ENCODE measurements at places on chromosomes 3 and 15.

DNA sequence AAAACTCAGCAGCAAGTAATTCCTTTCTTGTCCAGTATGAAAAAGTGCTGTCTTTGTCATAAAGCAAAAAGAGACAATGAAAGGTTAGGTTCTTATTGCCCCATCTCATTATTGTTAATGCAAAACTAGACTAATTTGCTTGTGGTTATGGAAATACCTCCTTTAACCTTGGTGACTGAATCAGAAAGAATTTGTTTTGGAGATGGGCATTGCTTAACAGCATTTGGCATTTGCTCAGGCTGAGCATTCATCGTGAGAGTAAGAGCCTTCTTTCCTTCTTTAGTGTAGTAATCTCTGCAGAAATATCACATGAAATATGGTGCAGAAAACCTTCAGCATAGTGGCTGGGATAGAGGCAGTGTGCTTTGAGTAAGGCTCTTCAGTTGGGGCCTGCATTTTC lies 103.1 kb downstream of the CNTN6 start:
- no peak for DNase-seq

- DNase-seq: no peak
These were observed 15.8 kb downstream of the CSPG4 start for GRCh38 chr15:75696854-75697259.

DNA sequence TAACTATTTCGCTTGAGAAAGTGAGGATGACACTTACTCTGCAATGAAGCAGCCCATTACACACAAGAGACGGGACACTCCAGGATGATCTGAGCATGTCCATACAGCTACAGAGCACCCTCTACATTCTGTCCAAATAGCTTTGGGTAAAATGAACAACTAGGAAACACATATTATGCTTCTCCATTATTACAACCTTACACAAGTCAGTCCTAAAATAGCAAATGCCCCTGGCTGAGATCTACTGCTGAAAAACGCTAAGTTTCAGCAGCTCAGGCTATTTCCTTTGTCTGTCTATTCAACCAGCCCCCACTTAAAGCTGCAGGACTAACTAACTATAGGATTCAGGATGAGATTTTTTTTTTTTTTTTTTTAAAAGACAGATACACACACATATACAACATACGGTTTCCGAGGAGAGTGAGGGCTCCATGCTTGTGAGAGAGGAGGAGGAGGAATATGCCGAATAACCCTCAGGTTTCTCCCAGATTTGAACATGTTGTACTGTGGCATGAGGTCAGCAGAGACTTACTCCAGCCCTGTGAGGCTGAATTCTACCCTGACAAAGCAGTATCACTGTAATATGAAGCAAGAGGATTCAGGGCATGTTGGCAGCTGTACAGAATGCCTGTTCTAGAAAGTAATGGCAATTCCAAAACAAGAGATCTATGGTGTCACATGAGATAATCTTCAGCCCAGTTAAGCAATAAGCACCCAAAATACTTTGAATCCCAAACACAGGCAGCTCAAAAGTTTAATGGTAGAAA lies 117.3 kb upstream of the PLXND1 start:
- no peak for DNase-seq

- DNase-seq: no peak
These were observed 531.4 kb downstream of the FOXP1 start for GRCh38 chr3:71051893-71052687.

- DNase-seq: no peak
These were observed 914.8 kb downstream of the TUSC7 start for GRCh38 chr3:117624424-117624823.

DNA sequence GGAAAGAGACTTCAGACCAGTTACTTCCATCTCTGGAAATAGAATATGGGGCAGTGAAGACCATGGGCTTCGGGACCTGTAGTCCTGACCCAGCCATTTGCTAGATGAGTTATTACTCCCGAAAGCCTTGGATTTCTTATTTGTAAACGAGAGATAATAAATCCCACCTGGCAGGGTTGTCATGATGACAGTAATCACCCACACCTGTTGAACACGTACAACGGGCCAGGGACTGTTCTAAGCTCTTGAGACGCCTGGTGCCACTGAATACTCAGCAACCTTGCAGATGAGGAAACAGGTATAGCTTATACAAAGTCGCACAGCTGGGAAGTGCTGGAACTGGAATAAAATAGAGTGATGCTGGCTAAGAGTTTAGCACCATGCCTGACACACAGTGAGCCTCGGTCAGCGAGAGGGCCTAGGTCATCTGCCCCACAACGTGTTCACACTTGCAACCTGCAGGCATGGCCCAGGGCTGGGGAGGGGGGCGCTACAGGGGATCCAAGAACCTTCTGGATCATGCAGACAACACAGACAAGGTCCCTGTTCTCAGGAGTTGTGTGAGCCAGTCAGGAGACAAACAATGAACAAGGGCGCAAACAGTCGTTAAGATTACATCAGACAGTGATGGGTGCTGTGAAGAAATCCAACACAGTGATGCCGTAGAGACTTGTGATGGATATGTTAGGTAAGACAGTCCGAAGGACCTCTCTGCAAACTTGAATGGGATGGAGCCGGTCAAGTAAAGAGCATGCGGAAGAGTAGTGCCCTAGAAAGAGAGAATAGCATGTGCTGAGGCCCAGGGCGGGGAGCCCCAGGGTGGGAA lies 89.2 kb downstream of the CORO2B start:
- DNase-seq: no peak

- no peak for DNase-seq
These were observed 71.1 kb downstream of the CDAN1 start for GRCh38 chr15:42665827-42666226.

DNA sequence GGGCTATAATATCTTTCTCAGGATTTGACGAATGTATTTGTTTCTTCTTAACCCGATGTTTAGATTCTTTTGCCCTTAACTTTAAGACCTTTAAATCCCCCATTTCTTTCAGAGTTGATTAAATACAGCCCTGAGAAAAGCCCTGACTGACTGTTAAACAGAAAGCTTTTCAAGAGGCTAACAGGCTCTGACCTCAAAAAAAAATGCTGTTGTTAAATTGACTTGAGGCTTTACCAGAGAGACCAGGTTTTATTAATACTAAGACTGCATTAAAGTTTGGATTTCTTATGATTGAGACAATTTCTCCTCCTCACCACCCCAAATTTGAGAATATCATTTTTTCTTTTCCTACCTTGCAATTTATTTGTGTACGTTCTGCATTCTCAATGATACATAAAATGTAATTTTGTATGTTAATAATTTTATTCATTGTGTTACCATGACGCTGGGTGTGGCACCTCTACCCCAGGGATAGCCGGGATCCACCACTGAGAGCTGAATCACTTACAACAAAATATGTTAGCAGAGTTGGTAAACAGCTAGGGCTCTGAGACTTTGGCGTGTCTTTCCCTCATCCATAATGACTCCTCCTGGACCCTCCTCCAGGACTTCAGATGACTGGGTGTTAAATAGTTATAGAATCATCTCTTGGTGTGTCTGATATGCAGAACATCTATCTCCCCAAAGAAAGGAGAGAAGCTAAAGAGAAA lies 753.5 kb downstream of the NAALADL2 start:
- no peak for DNase-seq

- DNase-seq: no peak
These were observed 33.1 kb downstream of the TP63 start for GRCh38 chr3:189664311-189664710.

GRCh38 chr3:76065964-76066363 lies 280.6 kb upstream of the ZNF717 start:
- no peak for DNase-seq

DNA sequence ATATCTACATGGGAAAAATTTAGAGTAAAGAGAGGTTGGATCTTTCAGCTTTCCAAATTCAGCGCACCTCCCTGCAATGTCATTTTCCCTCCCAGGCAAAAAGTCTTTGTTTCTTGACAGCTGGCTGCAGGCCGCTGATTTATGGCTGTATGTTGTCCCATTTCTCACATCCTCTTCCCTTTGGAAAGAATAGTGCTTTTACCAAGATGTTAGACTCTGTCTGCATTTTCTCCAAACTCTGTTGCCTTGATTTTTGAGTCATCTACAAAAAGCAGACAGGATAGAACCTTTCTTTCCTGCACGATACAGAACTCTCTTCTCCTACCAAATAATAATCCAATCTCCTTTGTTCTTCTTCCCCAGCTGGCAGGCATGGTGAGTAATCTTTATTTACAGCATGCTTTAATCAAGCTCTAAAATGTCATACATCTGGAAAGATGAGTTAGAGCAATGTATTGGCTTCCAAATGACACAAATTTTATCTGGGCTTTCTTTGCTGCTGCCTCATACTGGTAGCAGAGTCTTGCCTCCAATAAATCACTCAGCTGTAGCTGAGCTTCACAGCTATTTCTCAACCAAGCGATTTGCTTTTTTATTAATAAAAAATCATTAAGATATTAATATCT lies 101.9 kb downstream of the PIK3R4 start:
- no peak for DNase-seq

DNA sequence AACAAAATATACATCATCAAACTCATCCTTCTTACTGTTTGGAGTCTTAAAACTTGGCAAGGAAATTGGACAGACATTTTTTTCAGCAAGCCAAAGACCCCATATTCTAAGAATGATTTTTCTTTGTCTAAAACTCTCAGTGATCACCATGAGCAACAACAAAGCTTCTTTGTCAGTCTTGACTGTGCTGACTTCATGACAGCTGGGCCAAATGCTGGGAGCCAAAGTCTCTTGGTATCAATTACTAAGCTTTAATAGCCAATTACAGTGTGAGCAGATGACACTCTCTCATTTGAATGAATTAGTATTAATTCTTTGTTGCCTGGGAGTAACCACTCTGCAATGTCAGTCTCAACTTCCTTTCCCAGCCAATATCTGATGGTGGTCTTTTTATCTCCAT lies 48.1 kb upstream of the GK5 start:
- no peak for DNase-seq

- no peak for DNase-seq
These were observed 778.5 kb downstream of the NTRK3 start for GRCh38 chr15:87477737-87478686.

- no peak for DNase-seq
These were observed 72.6 kb downstream of the ST6GAL1 start for GRCh38 chr3:187002915-187003314.

- DNase-seq: no peak
These were observed 31.1 kb downstream of the DNAJC13 start for GRCh38 chr3:132448216-132448961.

DNA sequence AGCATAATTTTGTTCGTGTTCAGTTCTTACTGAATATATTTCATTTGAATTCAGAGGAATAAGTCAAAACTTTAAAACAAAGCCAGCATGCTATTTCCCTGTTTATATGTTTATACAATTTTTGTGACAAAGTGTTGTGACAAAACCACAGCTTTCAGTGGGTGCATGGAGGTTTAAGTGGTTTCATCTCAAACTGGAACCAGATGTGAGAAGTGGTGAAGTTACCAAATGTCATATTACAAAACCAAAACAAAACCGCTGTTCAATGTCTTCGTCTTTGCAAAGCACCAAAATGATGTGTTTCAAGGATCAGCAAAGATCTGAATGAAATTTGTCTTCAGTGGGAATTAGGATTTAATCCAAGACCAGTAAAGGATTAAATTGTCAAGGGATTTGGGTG lies 59.3 kb upstream of the OSTN start:
- DNase-seq: no peak

GRCh38 chr3:179309225-179310078 lies 13.4 kb upstream of the ZNF639 start:
- no peak for DNase-seq

DNA sequence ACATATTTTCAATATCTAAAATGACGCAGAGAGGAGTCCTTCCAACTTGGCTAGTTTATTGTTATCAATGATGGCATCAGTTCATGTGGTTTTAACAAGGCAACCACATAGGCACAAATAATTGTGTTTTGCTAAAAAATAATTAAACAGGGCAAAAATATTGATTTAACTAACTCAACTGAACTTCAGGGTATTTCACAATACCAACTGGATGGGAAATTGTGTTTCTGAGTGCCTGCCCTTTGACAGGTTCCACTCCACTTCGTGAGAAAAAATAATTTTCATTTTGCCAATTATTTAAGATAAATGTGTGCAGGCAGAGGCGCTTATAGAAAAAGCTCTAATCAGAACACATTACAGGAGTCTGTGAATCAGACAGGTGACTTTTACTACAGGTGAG lies 689.3 kb upstream of the CCDC54 start:
- DNase-seq: no peak

DNA sequence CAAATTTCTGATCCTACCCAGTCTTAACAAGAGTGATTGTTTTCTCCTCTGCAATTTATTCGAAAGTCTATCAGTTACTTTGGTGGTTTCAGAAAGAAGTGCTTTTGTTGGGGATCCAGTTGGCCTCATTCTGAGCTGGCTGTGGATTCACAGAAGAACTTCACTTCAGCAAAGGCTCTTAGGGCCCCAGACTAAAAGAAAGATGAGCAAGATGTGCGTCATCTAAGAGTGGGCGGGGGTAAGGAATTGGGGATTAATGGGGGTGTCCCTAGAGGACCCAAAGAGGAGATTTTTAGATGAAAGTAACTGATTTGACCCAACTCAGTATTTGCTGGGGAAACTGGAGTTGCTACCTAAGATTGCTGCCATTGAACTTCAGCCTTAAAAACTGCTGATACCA lies 63.9 kb upstream of the TSEN2 start:
- no peak for DNase-seq

GRCh38 chr15:99992611-99993231 lies 259.5 kb upstream of the LYSMD4 start:
- DNase-seq: no peak

GRCh38 chr3:191131305-191131704 lies 67.7 kb upstream of the OSTN start:
- DNase-seq: no peak

- DNase-seq: no peak
These were observed 122.9 kb downstream of the NSUN3 start for GRCh38 chr3:94185753-94186152.

- DNase-seq: no peak
These were observed 1.5 kb downstream of the TCAIM start for GRCh38 chr3:44340058-44340395.

GRCh38 chr15:66789029-66790025 lies 87.3 kb downstream of the SMAD6 start:
- no peak for DNase-seq

GRCh38 chr3:38009807-38010591 lies 19.4 kb downstream of the VILL start:
- DNase-seq: no peak

- DNase-seq: no peak
These were observed 98.2 kb downstream of the FNDC3B start for GRCh38 chr3:172137287-172138192.

- no peak for DNase-seq
These were observed 32.3 kb downstream of the CASR start for GRCh38 chr3:122215592-122216298.

DNA sequence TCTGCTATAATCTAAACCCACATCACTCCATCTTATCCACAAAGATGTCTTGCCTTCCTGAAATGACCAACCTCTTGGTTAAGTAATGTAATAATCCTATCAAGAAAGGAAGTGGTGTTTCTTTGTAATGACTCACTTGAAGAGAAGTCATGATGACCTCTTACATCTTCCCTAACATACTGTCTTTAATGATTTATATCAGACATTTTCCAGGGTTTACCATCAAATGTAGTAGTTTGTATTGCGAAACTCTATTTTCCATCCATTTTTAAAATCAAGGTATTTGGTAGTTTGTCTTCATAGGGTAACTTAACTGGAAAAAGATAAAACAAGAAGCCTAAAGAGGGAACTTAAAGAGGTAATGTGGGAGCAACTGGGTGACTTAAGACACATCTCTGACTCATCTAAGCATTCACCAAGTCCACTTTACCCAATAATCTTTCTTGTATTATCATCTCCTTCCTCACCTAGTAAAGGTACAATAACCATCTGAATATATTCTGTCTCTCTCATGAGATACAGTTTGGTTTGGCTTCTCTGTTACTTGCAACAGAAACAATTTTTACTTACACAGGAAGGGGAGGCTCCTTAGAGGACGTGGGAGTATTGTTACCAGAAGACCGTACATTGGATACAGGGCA lies 5.7 kb upstream of the MAPK6 start:
- no peak for DNase-seq

All from cortex of kidney (tissue), 1 donor.